Inflammatory macrophage treated with lipopolysaccharide for 4 hours (primary cell): ENCODE measurements at places on chromosomes 4 and X.

DNA sequence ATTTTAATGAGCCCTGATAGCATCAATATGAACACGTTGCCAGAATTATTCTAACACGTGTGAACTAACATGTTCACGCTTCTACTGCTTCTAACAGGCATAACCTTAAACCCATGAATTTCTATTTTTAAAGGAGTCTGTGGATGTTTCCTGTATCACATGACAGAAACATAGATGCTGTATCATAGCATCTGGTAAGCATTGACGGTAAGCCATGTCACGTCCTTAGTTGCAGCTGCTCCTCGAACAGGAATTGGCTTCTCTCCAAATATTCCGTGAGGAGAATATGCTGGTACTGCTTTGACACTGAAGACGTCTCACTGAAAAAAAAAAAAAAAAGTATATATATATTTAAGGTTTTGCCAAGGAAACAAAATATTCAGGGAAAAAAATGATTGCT is 105.1 kb upstream of the MXRA5 start:
- DNase-seq = no peak

GRCh38 chrX:39002466-39002865 is 201.2 kb downstream of the MID1IP1 start:
- DNase-seq = no peak

GRCh38 chr4:113834298-113834697 is 72.8 kb upstream of the CAMK2D start:
- DNase-seq = no peak

DNA sequence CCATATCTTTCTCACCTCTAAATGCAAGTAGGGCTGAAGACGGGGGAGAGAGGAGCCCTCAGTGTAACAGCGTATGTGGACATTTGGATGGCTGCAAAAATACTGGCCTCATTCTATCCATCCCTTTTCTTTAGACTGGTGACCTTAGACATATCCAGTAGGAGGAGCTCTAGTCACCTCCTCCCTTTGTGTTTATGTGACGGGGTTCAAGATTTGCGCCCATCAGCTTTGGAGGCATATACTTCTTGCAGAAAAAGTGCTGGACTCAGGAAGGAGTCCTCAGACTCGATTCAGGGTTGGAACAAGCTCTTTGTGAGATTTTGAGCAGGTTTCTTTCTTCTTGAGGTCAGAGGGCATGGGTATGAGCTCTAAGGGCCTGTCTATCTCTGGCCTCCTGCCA is 86.2 kb downstream of the MAMLD1 start:
- DNase-seq = no peak

GRCh38 chr4:146098397-146098796 is 77.1 kb upstream of the LSM6 start:
- DNase-seq = no peak

- no peak for DNase-seq
These were observed 53.5 kb downstream of the SPANXA2 start for GRCh38 chrX:141642979-141643378.

GRCh38 chrX:2360731-2361130 is 140.0 kb downstream of the DHRSX start:
- no peak for DNase-seq

GRCh38 chr4:45408996-45409395 is 682.6 kb upstream of the GNPDA2 start:
- DNase-seq = no peak

GRCh38 chrX:40474205-40474626 is 106.6 kb upstream of the ATP6AP2 start:
- no peak for DNase-seq

DNA sequence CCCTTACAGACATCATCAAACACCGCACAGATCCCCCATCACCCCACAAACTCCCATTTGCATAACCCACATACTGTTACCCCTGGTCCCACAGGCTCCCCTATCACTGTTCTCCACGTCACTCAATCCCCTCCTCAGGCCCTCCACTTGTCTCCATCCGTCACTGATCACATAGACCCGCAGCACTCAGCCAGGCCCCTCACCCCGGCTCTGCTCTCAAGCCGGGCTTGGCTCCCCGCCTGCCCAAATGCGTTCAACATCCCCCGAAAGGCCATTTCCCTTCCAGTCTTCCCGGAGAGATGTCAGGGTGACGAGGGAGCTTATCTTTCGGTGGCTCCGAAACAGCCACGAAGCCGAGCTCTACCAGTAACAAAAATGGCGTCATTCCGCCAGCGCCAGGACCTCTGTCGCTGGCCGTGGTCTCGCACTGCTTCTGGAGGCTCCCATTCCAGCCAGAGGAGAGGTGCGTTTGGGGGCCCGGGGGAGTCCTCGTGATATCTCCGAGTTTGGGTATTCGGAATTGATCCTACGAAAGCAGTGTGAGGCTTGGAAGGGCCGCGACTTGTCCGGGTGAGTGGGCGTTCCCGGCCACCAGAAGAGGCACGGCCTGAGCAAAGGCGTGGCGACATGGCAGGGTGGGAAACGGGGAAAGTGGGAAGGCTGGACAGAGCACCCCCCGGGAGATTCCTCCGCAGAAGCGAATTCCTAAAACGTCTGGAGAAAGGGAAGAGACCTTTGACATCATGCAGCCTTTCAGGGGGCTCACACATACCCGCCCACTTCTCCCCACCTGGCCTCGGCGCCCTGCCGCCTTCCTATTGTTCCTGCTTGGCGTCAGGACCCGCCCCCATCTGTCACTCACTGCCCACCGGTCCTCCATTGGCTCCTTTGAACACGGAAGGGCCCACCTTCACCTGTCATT is at the start of gene ZNF630:
Gene ZNF630, minus strand, starts transcription at position 577 of the 922 bp plus-strand sequence. CDS start 4,754 bp downstream, outside the sequence.
- DNase-seq = peak; percentile 34

DNA sequence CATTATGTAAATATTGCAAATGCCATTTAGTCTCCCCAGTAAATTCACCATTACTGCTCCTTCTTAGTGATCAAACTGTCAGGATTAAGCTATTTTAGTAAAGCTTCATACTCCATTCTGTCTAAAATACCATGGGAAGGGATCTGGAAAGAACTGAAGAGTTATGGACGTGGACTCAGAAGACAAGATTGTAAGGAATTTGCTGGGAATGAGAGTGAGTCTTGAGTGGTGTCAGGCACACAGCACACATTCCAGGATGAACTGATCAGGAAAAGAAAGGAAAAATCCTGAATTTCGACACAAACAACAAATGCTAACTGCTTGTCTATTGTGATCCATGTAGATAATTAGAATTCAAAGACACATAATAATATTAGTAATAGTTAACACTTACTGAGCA is 311.0 kb downstream of the CENPC start:
- DNase-seq = no peak

DNA sequence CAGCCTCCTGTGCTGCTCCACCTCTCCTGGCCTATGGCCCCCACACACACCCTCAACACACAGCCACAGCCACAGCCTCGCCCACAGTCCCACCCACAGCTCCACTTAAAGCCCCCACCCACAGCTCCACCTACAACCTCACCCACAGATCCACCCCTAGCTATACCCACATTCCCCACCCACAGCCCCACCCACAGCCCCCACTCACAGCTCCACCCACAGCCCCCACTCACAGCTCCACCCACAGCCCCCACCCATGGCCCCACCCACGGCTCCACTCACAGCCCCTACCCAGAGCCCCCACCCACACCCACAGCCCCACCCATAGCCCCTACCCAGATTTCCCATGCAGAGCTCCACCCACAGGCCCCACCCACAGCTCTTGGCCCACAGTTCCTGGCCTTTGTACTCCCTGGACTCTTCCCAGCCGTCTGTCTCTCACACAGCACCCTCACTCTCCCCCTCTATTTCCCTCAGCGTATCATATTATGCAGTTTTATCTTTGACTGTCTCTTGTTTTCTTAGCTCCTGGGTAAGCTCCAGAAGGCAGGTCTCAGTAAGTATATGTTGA is 322.5 kb downstream of the EVC2 start:
- DNase-seq = no peak

DNA sequence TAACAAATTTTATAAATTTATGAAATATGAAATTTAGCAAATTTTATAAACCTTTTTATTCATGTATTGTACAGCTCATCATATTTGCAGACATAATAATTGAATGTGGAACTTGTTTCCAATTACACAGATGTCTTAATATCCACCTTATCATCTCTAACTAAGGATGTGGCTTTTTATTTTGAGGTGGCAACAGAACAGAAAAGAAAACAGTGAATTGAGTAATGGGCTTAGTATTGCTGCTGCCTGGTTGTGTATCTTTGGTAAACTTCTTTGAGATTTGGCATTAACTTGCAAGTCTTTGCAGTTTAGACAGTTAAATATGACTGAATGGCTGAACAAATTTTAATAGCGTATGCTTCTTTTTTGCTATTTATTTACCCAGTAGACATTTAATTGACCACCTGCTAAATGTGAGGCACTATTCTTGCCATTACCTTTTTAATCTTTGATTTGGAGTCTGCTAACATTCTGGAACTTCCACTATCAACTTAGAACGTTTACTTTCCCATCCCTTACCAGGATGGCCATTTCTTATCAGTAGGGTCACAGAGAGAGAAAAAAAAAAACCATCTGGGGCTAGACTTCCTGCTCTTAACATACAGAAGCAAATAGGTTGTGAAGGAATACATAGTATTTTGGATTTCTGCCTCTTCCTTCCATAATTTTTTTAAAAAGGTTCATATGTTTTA is 44.8 kb downstream of the CLCN3 start:
- no peak for DNase-seq

GRCh38 chr4:77613267-77613666 is 7.6 kb downstream of the CXCL13 start:
- DNase-seq = no peak

DNA sequence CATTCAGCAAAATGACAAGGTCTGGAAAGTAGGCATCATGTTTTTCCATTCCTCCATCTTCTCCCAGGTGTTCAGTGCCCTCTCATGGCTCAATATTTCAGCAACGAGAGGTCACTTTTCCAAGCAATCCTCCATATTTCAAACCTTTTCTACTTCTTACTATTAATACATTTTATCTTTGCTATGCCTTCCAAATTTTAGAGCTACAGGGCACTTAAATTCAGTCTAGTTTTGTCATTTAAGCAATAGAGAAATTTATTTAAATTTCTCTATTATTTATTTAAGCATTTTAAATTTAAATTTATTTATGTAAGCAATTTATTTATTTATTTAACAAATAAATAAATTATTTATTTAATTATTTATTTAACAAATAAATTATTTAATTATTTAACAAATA is 305.1 kb upstream of the ANXA10 start:
- DNase-seq = no peak

GRCh38 chr4:157270552-157270951 is 50.0 kb downstream of the GRIA2 start:
- DNase-seq = no peak

DNA sequence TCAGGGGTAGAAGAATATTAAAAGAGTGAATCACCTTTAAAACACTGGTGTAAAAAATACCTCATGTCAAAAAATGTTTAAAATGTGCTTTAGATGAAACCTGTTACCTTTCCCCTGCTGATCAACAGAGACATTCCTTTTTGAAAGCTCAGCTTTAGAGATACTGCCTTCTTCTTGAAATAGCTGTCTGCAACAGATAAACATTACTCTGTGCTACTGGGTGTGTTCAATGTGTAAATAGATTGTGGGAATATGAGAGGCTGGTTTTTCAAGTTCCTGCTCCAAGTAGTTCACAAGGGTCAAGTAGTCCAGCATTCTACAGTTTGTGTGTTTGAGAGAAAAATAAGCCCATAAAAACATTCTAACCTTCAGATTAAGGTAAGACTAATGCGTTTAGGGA is at the start of gene SYTL5:
Gene SYTL5, plus strand, starts transcription at position 263 of the 400 bp plus-strand sequence. CDS start 27,337 bp downstream, outside the sequence.
- DNase-seq = no peak

GRCh38 chr4:111641813-111642579 is 503.3 kb upstream of the FAM241A start:
- DNase-seq = peak; percentile 82

- no peak for DNase-seq
These were observed 343 bp downstream of the DACH2 start for GRCh38 chrX:86148594-86148993.

GRCh38 chrX:154353172-154353843 is 21.1 kb downstream of the FLNA start:
- DNase-seq = no peak

- DNase-seq = no peak
These were observed 32.0 kb downstream of the LIMCH1 start for GRCh38 chr4:41569961-41570360.

DNA sequence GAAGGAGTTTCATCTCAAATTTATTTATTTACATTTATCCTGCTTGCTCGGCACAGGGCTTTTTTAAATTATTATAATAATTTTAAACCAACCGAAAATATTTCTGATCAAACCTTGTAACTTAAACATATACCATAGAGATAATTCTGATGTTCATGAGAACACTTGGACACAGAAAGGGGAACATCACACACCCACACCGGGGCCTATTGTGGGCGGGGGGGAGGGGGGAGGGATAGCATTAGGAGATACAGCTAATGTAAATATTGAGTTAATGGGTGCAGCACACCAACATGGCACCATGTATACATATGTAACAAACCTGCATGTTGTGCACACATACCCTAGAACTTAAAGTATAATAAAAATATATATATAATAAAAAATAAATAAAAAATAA is 2.9 kb downstream of the ANXA5 start:
- peak; percentile 42 for DNase-seq

- DNase-seq = no peak
These were observed 76.9 kb downstream of the CLCN4 start for GRCh38 chrX:10233696-10234095.

GRCh38 chr4:134632056-134632455 is 430.5 kb upstream of the PABPC4L start:
- no peak for DNase-seq

- no peak for DNase-seq
These were observed 21.2 kb upstream of the VCX2 start for GRCh38 chrX:8192276-8192675.

DNA sequence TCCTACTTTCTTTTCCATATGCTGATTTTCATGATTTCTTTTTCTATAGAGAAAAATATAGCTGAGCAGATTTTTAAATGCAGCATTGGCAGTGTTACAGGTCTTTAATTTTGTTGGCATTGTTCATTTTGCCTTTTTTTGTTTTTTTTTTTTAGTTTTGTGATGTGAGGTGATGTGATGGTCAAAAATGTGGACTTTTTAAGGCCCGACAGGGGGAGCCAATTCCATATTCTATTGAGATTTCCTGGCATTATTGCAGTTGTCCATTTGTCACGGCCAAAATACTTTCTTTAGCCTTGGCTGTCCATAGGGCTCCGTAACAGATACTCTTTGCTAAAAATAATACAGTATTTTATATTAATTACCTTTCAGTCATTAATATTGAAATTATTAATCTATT is 47.8 kb downstream of the SLIT2 start:
- DNase-seq = no peak

- no peak for DNase-seq
These were observed 8.3 kb upstream of the PIM2 start for GRCh38 chrX:48927123-48927522.
